ENCODE measurements at places on chromosomes 7 and 10.

DNA sequence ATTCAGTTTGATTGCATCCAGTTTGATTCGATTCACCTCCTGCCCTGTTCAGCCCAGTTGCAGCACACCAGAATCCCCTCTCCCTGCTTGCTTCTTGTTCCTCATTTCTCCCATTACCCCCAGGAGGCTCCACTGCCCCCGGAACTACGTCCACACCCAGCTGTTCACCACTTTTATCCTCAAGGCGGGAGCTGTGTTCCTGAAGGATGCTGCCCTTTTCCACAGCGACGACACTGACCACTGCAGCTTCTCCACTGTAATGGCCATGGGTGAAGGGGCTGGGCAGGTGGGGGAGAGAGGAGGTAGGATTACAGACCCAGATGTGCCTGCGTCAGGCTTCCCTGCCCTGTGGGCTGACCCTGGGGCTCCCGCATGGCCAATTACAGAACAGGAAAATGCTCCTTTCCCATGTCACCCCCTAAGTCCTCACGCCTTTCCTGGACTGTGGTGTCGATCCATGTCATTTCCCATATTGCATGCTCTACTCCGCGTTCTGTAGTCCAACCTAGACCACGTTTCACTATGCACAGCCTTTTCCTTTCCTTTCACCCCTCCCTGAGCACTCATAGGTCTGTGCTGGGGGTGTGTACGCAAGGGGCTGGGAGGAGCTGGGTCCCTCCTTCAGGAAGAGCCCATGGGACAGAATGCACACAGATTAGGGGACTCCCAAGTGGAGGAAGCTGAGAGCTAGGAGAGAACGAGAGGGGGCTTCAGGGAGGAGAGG is 8.2 kb downstream of the GHRHR start:
- no peak for DNase-seq
- H3K4me3 ChIP-seq: no peak overlapping the region
- no peaks in the 10 kb centered on the region for H3K4me1 ChIP-seq

- H3K27me3 ChIP-seq: no peaks in the 10 kb centered on the region
- H3K27ac ChIP-seq: no peak overlapping the region
- H3K4me1 ChIP-seq: no peaks in the 10 kb centered on the region
- DNase-seq: no peak
These were observed 27.0 kb upstream of the ZCCHC24 start for GRCh38 chr10:79472449-79472848.

- H3K27ac ChIP-seq: no peak overlapping the region
- H3K4me1 ChIP-seq: peaks cover 13% of the 10 kb centered on the region
- DNase-seq: no peak
These were observed 14.5 kb downstream of the CAPZA2 start for GRCh38 chr7:116876664-116877442.

DNA sequence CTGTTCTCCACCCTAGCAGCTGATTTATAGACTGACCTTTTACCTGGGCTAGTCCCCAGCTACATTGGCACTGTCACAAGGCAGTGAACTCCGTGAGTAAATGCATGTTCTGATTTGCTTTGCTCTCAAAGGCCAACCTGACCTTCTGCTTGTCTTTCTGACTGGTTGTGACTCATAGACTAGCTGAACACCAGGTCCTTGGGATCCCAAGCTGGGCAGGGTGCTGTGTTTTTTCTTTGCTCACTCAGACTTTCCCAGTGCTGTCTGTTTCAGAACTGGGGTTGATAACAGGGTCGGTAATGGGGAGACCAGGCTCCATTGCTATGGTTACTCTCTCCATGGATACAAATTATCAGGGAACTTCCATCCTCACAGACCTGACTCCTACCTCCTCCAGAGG is 35.0 kb downstream of the EVX1 start:
- peaks cover 5% of the 10 kb centered on the region for H3K4me1 ChIP-seq
- H3K27me3 ChIP-seq: no peaks in the 10 kb centered on the region
- no peak overlapping the region for H3K4me3 ChIP-seq
- H3K36me3 ChIP-seq: no peaks in the 10 kb centered on the region

- no peak overlapping the region for H3K27ac ChIP-seq
- H3K36me3 ChIP-seq: no peaks in the 10 kb centered on the region
- peaks cover 4% of the 10 kb centered on the region for H3K27me3 ChIP-seq
- DNase-seq: no peak
- H3K4me1 ChIP-seq: no peaks in the 10 kb centered on the region
These were observed 39.7 kb upstream of the SEMA3D start for GRCh38 chr7:85226361-85227085.

GRCh38 chr7:92968502-92968901 is 132.1 kb upstream of the CDK6 start:
- DNase-seq: no peak
- H3K27me3 ChIP-seq: no peaks in the 10 kb centered on the region
- H3K4me3 ChIP-seq: no peak overlapping the region
- peaks cover 6% of the 10 kb centered on the region for H3K4me1 ChIP-seq

DNA sequence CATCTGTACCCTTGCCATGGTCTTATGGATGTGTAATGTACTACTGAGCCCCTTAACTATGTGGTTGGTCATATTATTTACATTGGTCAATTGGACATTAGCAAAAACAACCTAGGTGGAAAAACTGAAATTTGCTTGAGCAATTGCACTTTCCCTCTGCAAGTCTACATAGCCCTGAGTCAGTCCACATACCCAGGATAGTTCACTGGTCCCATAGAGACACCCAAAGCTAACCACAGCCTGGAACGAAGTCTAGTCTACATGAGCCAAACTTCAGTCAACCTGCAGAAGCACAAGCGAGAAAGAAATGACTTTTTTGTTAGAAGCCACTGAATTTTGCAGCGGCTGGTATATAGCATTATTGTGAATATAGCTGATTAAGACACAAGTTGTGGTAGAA is 37.6 kb upstream of the COL1A2 start:
- DNase-seq: no peak
- H3K4me1 ChIP-seq: no peaks in the 10 kb centered on the region
- no peak overlapping the region for H3K4me3 ChIP-seq
- no peaks in the 10 kb centered on the region for H3K27me3 ChIP-seq
- no peak overlapping the region for H3K27ac ChIP-seq

DNA sequence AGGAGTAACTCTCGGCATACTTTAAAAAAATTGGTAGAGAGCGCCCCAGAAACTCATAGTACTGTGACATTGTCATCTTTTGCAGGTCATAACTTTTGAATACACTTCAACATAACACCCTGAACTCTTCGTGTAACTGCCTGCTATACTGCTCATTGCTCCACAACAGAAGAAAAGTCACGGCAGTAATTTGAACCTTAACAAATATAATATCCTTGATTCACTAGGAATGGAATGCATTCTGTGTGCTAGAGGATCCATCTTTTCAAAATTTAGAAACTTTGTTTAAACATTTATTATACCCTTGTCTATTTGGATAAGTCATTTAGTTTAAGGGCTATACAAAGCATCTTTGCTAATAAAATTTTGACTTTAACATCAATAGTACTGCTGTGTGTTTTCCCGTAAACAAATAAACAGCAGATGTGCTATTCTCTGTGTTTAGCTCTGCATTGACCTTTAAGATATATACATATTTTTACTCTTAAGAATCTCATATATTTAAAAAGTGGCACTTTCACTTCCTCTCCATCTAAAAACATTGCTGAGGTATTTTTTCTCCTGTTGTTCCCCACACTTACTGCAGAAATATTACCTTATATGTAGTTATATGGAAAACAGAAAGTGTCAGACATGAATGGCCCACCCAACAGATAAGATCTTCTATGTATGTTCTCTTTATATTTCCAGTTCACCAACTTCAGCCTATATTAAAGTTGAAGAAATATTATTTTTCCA is 217.6 kb upstream of the TMEM229A start:
- H3K4me3 ChIP-seq: no peak overlapping the region
- no peak for DNase-seq
- H3K36me3 ChIP-seq: no peaks in the 10 kb centered on the region
- H3K4me1 ChIP-seq: peaks cover 35% of the 10 kb centered on the region
- H3K27ac ChIP-seq: peak overlapping the region; percentile 11

DNA sequence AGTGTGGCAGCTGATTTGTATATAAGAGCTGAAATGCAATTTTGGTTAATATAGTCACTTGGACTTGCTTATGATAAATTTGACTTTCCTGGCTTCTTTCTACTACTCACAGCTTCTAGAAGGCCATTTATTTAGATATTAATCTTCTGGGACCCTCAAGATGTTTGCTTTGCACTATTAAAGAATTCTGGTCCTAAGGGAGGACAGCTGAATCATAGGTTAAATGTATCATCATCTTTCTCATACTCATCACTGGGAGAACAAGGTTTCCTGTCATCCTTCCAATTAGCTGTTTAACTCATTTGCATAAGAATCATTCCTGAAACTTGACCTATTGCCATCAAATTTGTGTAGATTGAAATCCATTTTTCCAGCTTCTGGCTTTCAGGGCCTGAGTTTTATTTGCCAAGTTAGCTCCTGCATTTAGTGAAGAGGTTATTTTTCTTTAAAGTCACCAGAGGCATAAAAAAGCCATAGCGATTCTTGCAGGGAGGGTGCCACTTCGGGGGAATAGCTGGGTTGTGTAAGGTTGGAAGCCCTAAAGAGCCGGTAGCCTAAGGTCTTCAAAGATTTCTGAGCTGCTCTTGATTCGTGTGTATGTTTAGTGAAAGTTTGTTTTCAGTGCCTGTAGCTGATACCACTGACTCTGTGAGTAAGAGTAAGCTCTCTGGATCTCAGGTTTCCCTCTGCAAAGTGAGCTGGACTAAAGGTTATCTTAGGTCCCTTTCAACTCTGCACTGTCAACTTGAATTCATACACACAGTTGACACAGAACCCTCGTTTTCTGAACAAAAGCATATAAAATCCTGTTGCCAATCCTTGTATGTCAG is 4.3 kb downstream of the MAP3K8 start:
- no peak overlapping the region for H3K4me3 ChIP-seq
- peaks cover 12% of the 10 kb centered on the region for H3K36me3 ChIP-seq
- peaks cover 26% of the 10 kb centered on the region for H3K4me1 ChIP-seq
- DNase-seq: no peak
- no peaks in the 10 kb centered on the region for H3K27me3 ChIP-seq
- H3K27ac ChIP-seq: no peak overlapping the region

DNA sequence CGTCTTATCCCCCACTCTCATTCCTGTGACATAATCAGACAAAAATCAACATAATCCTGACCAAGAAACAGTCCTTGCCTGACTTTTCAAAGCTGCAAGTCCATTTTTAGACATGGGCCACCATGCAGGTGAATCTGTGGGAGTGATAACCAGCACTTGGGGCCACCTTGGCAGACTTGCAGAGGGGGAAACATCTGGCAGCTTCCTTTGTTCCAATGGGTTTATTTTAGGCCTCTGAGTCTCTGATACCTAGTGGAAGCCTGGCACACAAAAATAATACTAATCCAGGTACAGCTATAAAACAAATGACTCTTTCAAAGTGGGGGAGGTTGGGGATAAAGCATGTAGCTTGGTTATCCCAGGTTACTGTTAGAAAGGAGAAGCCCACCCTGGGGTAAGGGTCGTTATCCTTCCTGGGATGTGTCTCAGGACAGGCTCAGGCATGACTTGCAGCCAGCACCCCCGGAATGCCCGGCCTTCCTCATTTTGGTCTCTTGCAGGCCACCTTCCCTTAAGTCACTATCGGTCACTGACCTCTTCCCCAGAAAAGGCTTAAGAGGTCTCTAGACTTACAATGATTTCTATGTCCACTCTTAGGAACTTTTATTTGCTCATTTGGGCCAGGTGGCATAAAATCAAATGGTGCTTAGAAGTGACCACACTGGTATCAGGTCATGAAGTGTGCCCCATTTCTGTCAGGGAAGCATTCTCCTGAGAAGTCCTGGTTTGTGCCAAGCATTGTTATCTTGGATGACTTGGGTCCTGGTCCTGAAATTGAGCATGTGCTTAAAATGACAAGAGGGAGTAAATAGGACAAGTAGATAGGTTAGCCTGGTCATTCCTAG is 37.6 kb downstream of the EEPD1 start:
- H3K4me1 ChIP-seq: peaks cover 3% of the 10 kb centered on the region
- H3K27ac ChIP-seq: no peak overlapping the region
- no peak for DNase-seq
- no peaks in the 10 kb centered on the region for H3K36me3 ChIP-seq
- no peaks in the 10 kb centered on the region for H3K27me3 ChIP-seq

GRCh38 chr10:62652564-62652963 is 152.0 kb upstream of the ADO start:
- H3K36me3 ChIP-seq: no peaks in the 10 kb centered on the region
- no peaks in the 10 kb centered on the region for H3K4me1 ChIP-seq
- H3K4me3 ChIP-seq: no peak overlapping the region
- no peak for DNase-seq
- H3K27ac ChIP-seq: no peak overlapping the region

DNA sequence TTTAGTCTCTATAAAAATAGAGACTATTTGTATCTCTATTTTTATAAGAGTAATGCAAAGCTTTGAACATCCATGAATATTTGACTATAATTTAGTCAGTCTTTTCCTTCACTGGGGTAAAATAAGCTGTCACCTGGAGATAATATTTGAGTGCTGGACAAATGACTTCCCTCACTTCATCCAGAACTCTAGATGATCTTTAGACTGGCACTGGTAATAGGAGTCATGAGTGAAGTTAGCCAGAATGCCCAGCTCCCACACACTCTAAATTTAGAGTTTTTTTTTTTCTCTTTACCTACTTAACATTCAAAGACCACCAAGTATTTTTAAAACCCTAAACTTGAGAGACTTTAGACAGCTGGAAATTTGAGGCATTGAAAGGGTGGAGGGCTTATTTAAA is 100.7 kb downstream of the LSMEM1 start:
- no peak overlapping the region for H3K4me3 ChIP-seq
- no peak for DNase-seq
- H3K4me1 ChIP-seq: peaks cover 7% of the 10 kb centered on the region

DNA sequence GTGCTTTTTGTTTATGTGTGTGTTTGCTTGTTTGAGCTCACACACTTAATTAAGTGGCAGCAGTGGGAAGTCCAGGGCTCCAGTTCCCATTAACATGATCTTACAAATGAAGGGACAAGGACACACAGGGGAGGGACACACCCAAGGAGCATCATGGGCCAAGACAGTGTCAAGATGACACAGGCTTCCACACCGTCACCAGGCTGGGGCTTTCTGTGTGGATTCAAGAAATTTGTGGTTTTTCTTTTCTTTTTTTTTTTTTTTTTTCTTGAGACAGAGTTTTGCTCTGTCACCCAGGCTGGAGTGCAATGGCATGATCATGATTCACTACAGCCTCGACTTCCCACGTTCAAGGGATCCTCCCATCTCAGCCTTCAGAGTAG is 173.6 kb downstream of the KIAA1217 start:
- no peaks in the 10 kb centered on the region for H3K27me3 ChIP-seq
- H3K27ac ChIP-seq: peak overlapping the region; percentile 95
- H3K4me3 ChIP-seq: no peak overlapping the region
- DNase-seq: no peak
- peaks cover 17% of the 10 kb centered on the region for H3K4me1 ChIP-seq
- peaks cover 17% of the 10 kb centered on the region for H3K36me3 ChIP-seq

DNA sequence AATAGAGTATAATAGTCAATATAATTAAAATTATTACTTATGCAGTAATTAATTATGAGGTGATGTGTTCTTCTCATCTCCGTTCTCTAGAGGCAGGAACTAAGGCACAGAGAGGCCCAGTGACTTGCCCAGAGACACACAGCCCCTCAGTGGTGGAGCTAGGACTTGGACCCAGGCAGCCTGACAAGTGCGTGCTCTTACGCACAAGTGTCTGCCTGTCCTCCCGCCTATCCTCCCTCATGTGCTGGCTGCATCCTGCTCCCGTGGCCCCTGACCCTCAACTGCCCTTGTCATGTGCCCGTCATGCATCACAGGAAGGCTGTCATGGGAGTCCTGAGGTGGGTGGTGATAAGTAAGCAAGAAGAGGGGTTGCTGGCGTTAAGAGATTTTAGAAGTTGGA is 14.3 kb downstream of the IL2RA start:
- no peak overlapping the region for H3K27ac ChIP-seq
- H3K27me3 ChIP-seq: no peaks in the 10 kb centered on the region
- no peaks in the 10 kb centered on the region for H3K36me3 ChIP-seq
- H3K4me3 ChIP-seq: no peak overlapping the region
- no peak for DNase-seq

Measured in RWPE2 (cell line).